ENCODE measurements at places on chromosomes 3 and 15.

GRCh38 chr3:45564172-45564571, 30.4 kb upstream of the LIMD1 start:
- DNase-seq: no peak

- DNase-seq: no peak
Observed at GRCh38 chr15:86865920-86866319, 786.2 kb downstream of the AGBL1 start.

DNA sequence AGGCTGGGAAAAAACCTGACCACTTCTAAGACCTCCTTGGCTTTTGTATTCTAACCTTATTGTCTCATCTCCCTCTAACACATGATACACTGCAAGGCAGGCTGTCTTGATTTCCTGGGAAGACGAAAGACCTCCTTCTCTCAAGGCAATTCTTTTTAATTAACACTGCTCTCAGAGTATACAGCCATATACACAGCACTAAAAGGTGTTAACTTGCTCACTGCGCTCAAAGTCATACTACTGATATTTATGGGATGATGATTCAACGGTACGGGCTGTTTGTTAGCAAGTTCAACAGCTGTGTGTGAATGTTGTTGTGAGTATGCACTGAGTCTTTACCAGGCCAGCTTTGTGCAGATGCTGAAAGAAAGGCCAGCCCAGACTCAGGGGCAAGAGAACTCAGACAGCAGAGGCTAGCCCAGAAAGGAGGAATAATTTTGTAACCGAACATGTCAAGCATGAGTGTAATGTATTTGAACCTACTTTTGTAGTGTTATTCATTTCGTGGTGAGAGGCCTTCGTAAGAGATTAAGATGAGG, 229.9 kb downstream of the IL5RA start:
- DNase-seq: no peak

GRCh38 chr15:28068930-28069329, 30.2 kb downstream of the OCA2 start:
- DNase-seq: no peak

DNA sequence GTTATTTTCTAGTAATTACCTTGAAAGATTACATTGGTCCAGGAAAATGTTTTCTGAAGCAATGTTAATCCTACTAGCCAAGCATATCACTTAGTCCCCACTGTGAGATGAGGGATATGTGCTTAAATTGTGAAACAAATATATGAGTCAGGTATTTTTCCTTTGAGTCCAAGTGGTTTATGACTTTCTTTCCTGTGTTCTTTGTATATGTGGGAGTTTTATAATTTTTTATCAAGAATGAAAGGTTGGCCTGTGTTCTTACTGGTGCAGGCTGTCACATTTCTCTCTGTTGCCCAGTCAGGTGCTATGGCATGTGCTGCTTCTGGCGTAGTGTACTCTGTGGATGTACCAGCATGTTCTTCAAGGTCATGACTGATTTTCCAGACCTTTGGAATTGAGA, 147.4 kb downstream of the CMSS1 start:
- no peak for DNase-seq

GRCh38 chr3:18645619-18646018, 220.5 kb upstream of the SATB1 start:
- DNase-seq: no peak

DNA sequence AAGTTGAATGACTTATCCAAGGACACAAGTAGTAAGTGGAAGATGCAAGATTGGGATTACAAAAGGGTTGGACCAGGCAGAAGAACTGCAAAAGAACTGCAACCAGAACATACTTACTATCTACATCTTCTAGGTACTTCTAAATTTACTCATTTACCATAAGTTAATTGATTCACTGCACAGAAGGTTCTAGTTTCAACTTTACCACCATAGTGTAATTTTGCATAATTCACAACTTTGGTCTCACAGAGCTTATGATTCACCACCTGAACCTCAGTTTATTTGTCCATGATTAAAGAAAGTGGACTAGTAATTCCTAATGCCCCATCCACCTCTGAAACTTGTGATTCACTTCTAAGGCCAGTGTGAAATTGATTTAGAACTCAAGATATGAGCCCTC, 236.8 kb upstream of the UBE2E2 start:
- DNase-seq: no peak

DNA sequence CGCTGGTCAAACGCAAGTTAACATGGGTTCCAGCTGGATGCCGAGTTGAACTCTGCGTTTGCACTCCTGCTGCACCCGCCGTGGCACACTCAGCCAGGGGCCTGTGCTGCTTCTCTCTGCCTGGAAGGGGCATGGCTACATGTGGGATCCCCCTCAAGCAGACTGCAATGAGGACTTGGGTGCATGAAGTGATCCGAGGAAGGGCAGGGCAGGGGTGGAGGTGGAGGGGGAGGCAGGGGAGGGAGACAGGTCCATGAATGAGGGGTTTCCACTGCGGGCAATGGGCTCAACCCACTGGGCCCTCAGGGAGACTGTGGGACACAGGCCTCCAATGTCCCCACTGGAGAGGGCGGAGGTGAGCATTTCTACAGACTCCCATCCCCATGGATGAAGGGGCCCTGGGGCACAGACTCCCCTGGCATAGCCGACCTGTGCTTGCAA, 141.6 kb upstream of the MEF2A start:
- DNase-seq: no peak

- DNase-seq: no peak
Observed at GRCh38 chr3:187986514-187986934, 167.4 kb upstream of the LPP start.

DNA sequence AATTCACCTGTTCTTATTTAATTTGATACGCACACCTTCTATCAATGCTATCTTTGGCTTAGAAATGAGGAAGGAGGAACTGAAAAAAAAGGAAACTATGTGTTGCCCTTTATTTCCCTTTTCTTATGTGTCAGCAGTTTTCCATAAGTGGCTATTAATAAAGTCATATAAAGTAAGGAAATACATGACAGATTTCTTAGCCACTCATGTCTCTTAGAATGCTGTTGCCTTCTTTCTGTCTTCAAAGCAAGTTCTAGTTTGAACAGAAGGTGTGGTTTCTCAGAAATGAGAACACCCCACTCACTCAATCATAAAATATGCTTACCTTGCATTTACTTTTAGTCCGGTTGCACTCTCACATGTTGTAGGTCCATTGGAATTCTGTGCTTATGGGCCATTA, 640.5 kb upstream of the GRM7 start:
- DNase-seq: no peak

GRCh38 chr3:194087280-194087679, 48.7 kb upstream of the HES1 start:
- DNase-seq: no peak

DNA sequence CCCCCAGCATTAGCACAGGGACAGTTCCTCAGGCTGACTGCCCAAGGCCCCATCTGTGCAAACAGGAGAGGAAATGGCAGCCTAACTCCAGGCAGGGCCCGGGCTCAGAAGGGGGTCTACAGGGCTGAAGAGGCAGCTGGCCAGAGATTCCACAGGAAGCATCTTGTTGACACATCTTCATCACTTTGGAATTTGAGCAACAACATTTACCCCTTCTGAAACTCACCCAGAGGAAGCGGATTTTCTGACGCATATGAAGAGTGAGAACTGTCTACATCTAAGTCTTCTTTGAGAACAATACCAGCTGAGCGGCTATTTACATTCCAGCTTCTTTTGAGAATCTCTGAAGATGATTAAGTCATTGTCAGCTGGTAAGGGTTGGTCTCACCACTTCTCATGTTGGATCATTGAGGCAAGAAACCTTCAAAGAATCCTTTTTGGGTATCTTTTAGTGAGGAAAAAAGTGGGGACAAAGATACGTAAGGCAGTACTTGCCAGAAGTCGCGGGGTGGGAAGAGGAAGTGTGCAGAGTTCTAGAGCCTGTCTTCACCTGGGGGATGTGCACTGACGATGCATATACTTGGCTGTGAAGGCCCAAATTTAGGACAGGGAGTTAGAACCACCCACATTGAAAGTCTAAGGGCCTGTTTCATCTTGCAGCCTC, 25.4 kb upstream of the SRP14 start:
- DNase-seq: no peak

- DNase-seq: no peak
Observed at GRCh38 chr3:128198313-128198712, 45.0 kb downstream of the EEFSEC start.

DNA sequence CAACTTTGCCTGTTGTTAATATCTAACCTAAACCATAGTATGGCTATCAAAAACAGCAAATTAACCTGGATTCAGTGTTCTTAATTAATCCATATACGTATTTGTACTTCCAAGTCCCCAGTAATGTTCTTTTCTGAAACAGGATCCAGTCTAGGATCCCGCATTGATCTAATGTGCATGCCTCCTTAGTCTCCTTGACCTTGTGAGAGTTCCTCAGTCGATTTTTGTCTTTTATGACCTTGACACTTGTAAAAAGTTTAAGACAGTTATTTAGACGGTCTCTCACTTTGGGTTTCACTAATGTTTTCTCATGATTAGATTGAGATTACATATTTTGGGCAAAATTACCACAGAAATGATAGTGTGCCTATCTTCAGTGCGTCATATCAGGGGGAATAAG, 69.4 kb downstream of the TGFBR2 start:
- DNase-seq: no peak

DNA sequence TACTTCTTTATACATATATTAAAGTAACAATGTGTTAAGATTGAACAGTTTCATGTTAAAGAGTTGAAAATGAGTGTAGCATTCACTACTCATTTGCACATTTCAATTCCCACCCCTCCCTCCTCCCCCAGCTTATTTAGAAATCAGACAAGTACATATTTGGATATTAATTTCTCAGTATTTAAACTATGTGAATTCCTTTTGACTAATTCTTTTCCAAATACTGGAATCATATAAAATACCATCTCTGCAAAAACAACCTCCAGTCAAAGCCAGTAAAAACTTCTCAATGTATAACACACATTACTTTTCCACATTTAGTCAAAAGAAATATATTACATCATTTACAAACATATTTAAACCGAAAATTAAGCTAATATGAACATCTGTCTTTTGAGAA, 25.5 kb upstream of the SHC4 start:
- DNase-seq: no peak

DNA sequence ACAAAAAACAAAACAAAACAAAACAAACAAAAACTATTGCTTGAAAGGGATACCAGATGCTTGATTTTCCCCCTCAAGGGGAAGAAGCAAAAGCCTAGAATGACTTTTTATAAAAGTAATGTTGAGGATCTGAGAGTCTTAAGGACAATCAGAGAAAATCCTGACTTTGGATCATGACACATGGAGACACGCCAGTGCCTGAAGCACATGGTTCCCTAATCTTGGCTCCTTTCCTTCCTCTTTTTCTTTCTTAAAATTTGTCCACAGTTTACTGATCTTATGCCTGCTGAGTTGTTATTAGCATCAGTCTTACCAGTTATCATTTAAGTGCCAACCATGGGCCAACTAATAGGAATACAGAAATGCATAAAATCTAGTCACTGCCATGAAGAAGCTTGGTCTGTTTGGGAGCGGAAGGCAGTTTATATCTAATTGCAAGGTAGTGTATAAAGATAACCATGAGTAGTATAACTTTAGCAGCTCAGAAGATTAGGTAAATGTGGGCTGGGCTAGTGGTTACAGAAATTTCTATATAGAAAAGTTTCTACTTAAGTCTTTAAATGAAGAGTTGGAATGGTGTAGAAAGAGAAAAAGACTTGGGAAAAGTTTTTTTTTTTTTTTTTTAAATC, 6.9 kb downstream of the GLCE start:
- DNase-seq: no peak

GRCh38 chr3:140911822-140912221, 29.8 kb upstream of the SLC25A36 start:
- DNase-seq: no peak

DNA sequence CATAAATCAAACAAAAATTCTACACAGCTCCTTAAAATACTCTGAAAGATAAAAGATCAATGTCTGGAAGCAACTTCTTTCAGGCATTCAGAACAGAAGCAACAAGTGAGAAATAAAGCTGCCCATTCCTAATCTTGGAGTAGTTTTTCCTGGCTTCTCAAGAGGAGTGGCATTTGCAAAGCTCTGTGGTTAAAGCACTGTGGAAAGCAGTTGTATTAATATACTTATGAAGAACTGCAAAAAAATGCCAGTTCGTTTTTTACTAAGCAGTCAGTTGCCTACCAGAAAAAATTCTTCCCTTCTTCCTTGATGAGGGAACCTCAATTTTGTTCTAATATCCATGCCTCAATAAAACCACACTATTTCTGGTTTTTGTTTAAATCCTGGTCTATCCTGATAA, 197.8 kb downstream of the TNIK start:
- DNase-seq: no peak

GRCh38 chr3:177692304-177692975, 495.2 kb upstream of the TBL1XR1 start:
- no peak for DNase-seq

DNA sequence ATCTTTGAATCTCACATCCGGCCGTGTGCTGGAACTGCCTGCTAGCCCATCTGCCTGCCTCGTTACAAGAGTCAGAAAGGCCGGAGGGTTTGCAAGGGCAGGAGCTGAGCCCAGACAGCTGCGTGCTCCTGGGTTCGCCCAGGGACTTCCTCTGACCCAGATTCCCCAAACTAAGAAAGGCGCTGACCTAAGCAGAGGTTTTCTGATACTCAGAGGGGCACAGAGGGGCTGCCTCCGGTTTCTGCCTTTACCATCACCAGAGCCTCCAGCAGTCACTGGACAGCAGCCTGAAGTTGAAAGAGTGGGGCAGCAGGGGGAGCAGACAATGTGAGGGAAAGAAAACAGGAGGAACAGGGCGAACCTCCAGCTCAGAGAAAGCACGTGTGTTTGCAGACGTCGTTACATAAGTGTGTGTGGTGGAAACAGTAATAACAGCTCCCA, 33.4 kb upstream of the RAD18 start:
- DNase-seq: no peak

GRCh38 chr15:64429448-64429847, 30.9 kb upstream of the ZNF609 start:
- DNase-seq: no peak

DNA sequence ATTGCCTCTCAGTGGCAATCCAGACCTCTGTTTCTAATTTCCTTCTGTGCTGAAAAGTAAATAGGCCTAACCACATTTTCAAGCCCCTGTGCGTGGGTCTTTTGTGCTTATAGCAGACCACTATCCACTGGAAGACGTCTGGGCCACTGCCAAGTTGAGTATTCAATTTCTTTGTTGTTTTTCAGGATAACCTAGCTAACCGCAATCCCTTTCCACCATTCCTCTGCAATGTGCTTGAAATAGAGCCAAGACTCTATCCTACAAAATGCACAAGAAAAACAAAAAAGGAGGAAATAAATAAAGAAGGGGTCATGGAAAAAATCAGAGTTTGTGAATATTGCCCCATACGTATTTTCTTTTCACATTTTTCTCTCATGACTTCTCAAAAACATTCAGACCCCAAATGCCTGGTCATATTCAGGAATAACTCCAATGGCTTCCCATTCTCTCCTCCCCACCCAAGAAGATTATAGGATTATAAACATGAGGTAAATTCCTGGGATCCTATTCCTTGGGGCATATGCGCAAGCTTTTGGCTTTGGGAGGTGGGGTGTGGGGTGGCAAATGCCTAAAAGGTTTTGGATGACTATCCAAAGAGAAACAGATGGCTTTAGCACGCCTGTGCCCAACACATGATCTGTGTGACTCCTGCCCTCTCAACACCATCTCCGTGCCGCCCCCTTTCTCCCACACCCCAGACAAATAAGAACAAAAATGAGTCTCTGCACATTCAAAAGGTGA, 217.9 kb upstream of the THBS1 start:
- DNase-seq: peak; percentile 4
